ENCODE measurements at places on chromosomes 3 and 15.

- no peak for DNase-seq
Measured at GRCh38 chr3:194308601-194309449, 42.3 kb downstream of the CPN2 start.

- no peak for DNase-seq
Measured at GRCh38 chr3:55974421-55975165, 487.5 kb upstream of the WNT5A start.

DNA sequence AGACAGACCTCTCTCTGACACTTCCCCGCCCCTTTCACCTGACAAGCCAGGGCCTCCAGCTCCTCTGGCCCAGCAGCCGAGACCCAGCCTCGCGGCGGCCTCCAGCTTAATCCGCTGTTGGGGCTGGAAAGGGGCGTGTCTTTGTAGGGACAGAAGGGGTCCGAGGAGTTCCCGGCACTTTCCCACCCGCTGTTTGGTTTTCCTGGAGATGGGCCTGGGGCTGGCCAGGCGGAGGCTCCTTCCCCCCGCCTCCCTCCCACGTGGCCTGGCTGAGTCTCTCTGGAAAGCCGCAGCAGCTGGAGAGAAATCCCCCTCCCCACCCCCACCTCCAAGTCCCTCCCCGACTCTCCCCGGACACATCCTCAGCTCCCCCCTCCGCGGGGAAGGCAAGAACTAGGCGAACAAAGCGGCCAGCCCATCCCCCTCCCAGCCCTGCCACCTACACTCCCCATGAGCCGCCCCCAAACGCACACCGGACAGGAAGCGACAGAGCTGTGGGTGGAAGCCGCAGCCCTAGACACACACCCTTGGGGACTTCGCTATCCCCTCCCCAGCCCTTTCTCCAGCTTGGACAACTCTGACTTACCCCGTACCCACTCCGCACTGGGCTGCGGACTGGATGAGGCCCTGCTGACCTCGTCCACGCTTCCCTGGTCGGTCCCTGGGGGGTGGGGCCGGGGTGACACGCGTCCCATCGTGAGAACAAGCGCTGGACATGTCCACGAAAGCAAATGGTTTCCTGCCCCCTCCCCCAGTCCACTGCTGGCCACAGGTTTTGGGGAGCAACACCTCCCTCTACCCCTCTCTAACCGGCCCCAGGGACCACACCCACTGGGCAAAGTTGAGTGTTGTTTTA is 1.2 kb downstream of the IGDCC4 start:
- no peak for DNase-seq

GRCh38 chr15:59622289-59622688 is 10.7 kb downstream of the GCNT3 start:
- DNase-seq, result peak; percentile 23

- DNase-seq, result no peak
Measured at GRCh38 chr3:150158943-150159625, 188.4 kb upstream of the PFN2 start.

- no peak for DNase-seq
Measured at GRCh38 chr3:165919284-165919683, 82.1 kb upstream of the BCHE start.

GRCh38 chr3:72271216-72271615 is 486.3 kb upstream of the PROK2 start:
- no peak for DNase-seq

DNA sequence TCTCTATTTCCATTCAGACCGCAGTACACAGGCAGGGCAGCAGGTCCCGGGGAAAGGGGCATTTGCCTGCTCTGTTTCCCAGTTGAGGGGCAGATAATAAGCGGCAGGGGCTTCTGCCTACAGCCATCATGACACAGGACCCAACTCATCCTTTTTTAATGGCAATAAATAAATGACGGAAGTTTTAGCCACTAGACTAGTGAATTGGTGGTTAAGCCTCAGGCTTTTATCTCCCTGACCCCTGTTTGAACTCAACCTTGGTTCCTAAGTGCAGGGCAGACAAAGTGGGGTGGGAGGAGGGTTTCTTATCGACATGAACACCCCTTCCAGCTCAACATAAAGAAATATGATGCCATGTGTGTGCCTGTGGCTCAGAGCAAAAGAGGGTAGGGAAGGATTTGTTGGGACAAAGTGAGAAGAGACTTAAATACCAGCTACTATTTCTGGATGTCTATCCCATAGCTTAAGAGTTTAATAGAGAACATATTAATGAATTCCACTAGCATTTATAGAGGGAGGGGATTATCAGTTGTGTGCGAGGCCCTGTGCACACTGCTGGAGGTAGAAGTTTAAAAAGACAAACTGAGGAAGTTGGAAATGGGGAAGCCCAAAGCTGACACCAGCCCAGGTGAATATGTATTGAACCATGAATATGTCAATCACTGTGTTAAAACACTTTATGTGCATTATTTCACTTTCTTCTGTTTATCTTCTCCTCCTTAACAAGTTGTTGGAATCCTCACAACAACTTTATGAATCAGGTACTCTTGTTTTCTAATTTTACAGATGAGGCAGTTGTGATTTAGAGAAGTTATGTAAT is 939.4 kb downstream of the MCTP2 start:
- DNase-seq, result no peak

DNA sequence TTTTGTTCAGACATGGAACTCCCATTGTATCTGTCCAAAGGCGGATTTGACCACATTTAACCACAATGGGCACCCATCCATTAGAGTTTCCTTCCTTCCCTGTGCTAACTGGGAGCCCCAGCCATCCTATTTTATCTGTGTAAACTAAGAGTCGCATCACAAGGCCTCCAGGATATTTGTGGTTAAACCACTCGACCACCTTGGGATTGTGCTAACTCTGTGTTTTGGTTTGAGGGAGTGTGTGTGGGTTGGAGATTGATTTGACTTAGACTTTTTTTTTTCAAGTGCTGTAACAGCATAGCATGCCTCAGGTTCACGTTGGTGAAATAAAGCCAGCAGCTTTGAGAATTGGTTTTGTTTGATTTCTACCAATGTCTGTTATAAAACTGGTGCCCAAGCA is 100.4 kb upstream of the TP63 start:
- DNase-seq, result no peak

DNA sequence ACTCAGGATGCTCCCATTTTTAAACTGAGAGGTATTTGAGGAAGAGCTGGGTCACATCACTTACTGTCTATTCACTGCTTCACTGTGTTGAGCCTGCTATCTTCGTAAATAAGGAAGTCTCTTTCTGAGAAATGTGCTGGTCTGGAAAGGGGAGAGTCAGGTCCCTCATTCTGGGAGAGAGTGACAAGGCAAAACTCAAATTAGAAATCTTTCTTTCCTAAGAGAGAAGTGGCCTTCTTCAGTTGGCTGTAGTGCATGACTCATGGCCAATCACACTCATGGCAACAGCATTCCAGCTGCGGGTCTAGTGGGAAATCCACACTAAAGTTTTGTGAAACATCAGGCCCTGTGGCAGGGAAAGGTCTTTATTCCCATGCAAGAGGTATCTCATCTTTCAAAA is 11.5 kb upstream of the TIMP4 start:
- no peak for DNase-seq

- no peak for DNase-seq
Measured at GRCh38 chr15:29734917-29735572, 87.2 kb downstream of the TJP1 start.

All from CD4-positive, alpha-beta T cell treated with Interferon alpha-2 for 1 hour (primary cell).